ENCODE measurements at places on chromosomes 13 and 19.

GRCh38 chr13:114077933-114078325 lies 54.5 kb downstream of the RASA3 start:
- no peak for DNase-seq

DNA sequence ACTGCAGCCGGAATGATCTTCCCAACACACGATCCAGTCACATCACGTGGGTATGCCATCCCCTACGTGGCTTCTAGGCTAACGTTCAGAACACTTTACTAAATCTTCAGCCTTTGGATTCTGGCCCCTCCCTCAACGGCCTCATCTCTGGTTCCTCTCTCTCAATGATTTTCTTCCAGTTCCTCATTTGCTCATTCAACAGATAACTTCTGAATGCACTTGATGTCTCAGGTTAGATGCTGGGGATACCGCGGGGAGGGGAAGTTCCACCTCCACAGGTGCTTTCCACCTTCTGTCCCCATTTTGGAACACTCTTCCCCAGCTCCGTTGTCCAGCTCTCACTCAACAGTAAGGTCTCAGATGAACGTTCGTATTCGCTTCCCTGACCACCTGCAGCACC lies 66.1 kb downstream of the ATP7B start:
- DNase-seq = peak; percentile 17

DNA sequence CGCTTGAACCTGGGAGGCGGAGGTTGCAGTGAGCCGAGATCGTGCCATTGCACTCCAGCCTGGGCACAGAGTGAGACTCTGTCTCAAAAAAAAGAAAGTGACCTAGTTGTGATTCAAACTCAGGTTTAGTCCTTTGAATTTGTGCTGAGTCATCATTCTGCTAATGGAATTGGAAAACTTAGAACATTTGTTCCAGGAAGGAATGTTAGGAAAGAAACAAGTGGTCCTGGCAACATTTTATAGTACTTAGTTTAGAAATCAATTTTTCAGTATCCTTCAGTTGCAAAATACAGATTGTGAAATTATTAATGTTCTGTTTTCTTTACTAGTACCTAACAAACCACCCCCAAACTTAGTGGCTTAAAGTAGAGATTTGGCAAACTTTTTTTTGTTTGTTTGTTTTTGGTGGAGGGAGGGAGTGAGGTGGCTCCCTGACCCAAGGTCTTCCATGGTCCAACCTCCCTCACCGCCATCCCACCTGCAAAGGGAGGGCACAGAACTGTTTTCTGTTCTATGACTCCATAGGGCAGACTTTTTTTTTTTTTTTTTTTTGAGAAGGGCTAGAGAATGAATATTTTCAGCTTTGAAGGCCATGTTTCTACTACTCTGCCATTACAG lies 9.2 kb upstream of the SULT2A1 start:
- no peak for DNase-seq

GRCh38 chr13:74003374-74003773 lies 130.8 kb downstream of the KLF12 start:
- no peak for DNase-seq

GRCh38 chr19:33195645-33196347 lies 1.7 kb downstream of the LRP3 start:
- no peak for DNase-seq

GRCh38 chr13:50919277-50919676 lies 9.7 kb downstream of the RNASEH2B start:
- DNase-seq = no peak

- no peak for DNase-seq
Measured at GRCh38 chr13:31768351-31768750, 29.0 kb downstream of the RXFP2 start.

GRCh38 chr19:50705422-50706019 lies 14.1 kb downstream of the SHANK1 start:
- peak; percentile 61 for DNase-seq

DNA sequence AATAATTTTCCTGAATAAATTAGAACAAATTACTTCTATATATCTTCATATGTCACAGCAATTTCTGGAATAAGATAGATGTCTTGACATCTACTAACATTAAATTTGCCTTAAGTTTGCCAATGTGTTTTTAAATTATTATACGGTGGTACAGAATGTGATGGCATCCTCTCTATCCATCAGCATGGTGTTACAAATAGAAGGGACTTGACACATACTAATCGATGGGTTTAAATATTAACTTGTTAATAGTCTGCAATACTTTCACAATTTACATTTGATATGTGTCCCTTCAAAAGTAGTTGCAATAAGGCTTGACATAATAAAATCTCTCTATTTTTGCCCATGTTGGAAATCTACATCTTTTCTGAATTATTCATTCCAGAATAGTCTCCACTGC lies 65.1 kb upstream of the PRR20A start:
- no peak for DNase-seq

GRCh38 chr13:113837560-113838355 lies 26.1 kb downstream of the GAS6 start:
- DNase-seq = no peak

GRCh38 chr19:30390356-30390988 lies 18.3 kb downstream of the ZNF536 start:
- DNase-seq = no peak

- DNase-seq = no peak
Measured at GRCh38 chr13:20567881-20568528, 1.0 kb downstream of the IFT88 start.

- no peak for DNase-seq
Measured at GRCh38 chr19:51285682-51286081, 25.8 kb upstream of the IGLON5 start.

DNA sequence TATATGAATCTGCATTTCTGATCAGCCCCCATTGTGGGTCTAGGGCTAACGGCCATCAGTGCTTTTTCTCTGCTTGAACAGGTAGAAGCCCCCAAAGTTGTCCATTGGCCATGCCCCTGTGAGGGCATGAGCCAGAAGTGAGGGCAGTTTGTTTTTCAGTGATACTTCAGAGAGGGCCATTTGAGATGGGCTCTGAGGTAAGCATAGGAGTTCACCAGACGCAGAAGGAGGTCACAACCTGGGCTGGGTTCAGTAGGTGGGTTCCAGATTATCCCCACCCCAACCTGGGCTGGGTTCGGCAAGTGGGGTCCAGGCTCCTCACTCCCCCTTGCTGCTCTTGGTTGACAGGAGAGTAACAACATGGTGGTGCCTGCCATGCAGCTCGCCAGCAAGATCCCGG lies 33.4 kb downstream of the MAU2 start:
- DNase-seq = no peak

- DNase-seq = peak; percentile 90
Measured at GRCh38 chr19:15555759-15556633, 47.7 kb downstream of the CYP4F22 start.

GRCh38 chr19:12948612-12949362 lies 3.1 kb downstream of the RAD23A start:
- no peak for DNase-seq

DNA sequence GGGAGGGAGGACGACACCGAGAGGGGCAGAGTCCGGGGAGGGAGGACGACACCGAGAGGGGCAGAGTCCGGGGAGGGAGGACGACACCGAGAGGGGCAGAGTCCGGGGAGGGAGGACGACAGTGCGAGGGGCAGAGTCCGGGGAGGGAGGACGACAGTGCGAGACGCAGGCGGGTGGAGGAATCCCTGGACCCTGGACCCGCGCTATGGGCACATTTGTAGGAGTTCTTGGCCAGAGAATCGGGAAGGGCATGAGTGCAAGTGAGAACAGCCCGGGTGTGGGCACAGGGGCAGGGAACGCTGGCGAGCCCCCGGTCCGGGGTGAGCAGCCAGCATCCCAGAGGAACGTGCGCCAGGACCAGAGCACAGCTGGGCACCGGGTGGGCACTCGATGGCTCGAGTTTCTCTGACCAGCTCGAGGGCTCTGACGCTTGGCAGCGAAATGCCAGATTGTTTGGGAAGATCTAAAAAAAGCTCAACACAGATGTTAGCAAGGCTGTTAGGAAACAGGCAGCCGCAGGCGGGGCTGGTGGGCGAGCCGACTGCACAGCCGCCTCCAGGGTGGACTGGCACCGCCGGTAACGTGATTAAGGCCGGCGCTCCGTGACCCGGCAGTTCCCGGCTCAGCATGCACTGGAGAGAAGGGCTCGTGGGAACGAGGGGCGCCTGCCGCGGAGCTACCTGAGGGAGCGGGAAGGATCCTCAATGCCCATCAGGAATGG lies 17.9 kb upstream of the C2CD4C start:
- no peak for DNase-seq

GRCh38 chr13:76641056-76641455 lies 245.1 kb downstream of the KCTD12 start:
- no peak for DNase-seq

DNA sequence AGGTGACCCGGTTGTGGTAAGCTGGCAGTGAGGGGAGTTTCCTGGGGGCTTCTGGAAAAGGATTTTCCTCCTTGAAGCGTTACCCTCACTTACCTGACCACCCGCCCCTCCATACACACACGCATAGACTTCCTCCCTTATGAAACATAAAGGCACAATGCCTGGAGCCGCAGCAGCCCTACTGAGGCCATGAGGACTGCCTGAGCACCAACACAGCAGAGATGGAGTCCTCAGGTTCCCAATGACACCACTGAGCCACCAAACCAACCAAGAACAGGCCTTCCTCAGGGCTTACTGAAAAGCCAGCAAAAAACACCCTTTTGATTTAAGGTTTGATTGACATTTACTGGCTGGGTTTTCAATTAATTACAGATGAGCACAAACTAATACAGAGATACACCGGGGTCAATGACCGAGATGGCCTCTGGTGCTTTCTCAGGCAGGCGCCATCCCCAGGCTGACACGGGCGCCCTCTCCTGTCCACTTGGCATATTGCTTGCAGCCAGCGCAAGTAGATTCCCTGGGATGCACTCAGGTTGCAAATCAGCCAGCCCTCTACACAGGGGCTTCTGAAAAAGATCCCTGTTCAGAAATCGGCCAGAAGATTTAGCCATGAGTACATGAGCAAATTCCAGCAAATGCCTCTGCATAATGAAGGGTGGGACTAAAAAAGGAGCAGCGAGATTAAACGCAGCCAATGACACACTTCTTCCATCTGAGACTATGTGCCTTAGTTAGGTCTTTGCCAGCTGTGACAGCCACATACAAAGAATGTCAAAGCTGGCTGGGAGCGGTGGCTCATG lies 14.8 kb downstream of the OPA3 start:
- DNase-seq = no peak
